Small intestine (tissue), 16 donors: ENCODE measurements at places on chromosomes 7 and 10.

GRCh38 chr10:118994321-118994720 lies 35.2 kb upstream of the NANOS1 start:
- DNase-seq, result no peak

GRCh38 chr10:17683541-17683940 lies 39.6 kb downstream of the STAM start:
- DNase-seq, result no peak

DNA sequence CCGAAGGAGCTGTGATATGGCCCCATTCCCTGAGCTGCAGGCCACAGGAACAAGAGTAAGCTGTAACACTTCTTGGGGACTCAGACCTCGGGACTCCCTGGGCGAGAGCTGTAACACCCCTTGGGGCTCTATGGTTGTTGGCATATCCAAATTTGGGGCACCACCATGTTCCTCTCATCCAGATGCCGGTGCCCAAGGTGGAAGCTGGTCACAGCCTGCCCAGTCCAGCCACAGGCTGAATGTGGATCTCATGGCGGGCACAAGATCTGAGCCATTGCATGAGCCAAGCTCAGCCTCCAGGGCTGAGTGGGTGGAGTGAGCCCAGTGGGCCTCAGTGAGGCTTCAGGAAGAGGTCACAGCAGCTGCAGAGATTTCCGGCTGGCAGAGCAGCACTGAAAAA lies 78.9 kb downstream of the TMEM106B start:
- DNase-seq, result no peak

DNA sequence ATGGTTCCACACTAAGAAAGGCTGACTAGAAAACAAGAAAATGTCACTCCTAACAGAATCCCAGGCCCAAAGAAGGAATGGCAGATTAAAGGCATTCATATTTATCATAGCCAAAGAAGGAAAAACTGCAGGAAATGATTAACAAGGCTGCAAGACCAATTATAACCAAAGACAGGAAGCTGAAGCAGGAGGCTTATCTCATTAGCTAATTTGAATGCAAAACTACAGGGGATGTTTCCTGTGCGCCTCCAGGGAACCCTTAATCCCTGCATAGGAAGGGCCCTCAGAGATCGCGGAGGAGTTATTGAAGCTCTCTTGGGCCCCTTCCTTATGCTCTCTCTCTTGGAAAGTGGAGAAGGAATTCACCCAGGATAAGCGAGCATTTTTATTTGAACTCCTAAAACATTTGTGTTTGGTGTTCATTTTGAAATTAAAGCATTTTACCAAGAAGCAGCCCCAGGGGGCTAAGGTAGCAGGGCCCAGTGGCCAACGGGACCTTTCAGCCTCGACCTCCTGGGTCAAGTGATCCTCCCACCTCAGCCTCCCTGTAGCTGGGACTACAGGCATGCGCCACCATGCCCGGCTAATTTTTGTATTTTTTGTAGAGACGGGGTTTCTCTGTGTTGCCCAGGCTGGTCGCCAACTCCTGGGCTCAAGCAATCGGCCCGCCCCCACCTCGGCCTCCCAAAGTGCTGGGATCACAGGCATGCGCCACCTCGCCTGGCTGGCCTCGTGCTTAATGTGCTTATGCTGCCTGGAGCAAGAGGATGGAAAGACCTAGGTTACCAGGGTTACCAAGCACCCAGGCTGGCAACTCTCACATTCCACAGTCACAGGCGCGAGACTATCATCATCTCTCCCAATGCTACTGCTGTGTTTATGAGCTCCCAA lies 24.1 kb upstream of the PROSER2 start:
- DNase-seq, result no peak
